BE2C (cell line): ENCODE measurements at places on chromosomes 4 and X.

DNA sequence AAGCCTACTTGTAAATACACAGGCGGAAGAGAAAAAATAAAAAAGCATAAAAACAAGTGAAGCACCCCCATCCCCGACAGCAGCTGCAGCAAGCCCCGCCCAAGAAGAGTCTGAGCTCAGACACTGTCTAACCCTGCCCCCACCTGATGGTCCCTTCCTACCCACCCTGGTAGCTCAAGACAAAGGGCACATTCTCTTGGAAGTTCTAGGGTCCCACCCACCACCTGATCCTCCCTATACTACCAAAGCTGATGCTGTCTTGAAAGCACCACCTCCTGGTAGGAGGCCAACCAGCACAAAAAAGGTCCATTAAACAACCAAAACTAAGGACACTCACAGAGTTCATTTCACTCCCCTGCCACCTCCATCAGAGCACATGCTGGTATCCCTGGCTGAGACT is 308.2 kb downstream of the KLHL13 start:
- DNase-seq, result no peak

DNA sequence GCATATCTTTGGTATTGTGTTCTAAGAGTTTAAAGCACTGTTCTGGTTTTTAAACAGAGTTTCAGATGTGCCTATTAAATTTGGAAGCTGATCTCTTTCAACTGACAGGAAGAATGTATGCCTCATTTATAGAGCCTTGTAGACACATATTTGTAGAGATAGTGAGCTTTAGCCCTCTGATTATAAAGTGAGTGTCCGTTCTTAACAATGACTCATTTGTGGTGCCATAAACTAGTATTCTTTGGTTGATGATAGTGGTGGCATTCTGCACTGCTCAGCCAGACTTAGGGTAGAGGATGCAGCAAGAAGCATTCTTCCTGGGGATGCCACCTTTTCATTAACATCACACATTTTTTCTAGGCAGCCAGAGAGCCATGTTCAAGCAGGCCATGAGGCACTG is 121.7 kb downstream of the TLL1 start:
- no peak for DNase-seq

GRCh38 chrX:115366535-115366934 is 77.0 kb downstream of the LUZP4 start:
- no peak for DNase-seq

GRCh38 chrX:4240541-4241194 is 527.2 kb upstream of the PRKX start:
- no peak for DNase-seq

- no peak for DNase-seq
Observed at GRCh38 chrX:19791562-19791961, 95.8 kb downstream of the SH3KBP1 start.

GRCh38 chr4:139469869-139470268 is 15.9 kb downstream of the RAB33B start:
- no peak for DNase-seq

GRCh38 chr4:177297785-177298391 is 11.8 kb upstream of the NEIL3 start:
- DNase-seq, result no peak

- peak; percentile 15 for DNase-seq
Observed at GRCh38 chr4:63578383-63578782, 830.9 kb downstream of the TECRL start.

GRCh38 chr4:15451866-15452765 is 17.6 kb upstream of the CC2D2A start:
- DNase-seq, result no peak

DNA sequence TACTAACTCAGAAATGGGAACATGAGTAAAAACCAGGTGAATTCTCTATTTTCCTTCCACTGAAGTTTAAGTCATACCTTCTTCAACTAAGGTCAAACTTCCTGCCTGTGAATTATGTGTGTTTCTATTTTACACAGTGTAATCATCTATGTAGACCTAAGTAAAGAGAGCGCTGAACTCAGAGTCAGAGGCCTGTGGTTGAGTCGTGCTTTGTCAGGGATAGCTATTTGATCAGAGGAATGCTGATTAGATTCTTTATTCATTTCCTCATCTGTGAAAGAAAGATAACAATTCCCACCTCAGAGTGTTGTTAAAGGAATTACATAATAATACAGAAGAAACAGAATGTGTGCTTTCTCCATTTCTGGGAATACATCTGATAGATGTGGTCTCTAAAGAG is 654.1 kb downstream of the STIM2 start:
- DNase-seq, result no peak

GRCh38 chrX:40773188-40773587 is 37.8 kb upstream of the MED14 start:
- no peak for DNase-seq

DNA sequence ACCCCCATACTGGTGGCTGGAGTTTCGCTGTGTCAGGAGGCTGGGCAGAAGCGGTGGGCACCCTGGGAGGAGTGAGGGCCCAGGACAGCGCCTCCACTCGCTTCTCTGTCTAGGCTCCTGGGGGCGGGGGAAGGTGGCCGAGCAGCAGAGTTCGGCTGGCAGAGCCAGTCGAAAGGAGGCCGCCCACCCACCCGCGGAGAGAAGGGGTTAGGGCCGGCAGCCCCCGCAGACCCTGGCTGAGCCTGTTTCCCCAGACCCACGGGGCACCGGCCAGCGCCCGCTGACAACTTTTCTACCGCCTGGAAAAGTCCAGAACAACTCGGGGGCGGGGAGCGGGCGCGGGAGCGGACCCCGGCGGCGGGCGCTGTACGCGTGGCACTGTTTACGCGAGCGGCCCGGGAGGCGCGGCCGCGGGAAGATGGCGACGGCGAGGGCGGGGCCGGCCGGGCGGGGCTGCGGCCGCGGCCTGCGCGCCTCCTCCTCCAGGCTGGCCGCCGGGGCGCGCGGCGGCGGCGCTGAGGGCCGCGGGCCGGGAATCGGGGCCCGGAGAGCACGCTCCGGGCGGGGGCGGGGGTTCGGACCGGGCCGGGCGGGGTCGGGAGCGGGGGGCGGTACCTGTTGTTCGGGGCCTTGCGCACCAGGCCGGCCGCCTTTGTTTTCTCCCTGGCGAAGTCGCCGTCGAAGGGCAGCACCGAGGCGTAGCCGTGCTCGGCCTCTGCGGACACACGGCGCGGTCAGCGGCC is 628 bp downstream of the MXD4 start:
- DNase-seq, result peak; percentile 74

GRCh38 chrX:71636438-71637252 is 18.3 kb upstream of the CXCR3 start:
- DNase-seq, result no peak

GRCh38 chrX:123190096-123190495 is 6.0 kb downstream of the GRIA3 start:
- DNase-seq, result no peak

GRCh38 chrX:116427978-116428377 is 8.4 kb upstream of the SLC6A14 start:
- no peak for DNase-seq

DNA sequence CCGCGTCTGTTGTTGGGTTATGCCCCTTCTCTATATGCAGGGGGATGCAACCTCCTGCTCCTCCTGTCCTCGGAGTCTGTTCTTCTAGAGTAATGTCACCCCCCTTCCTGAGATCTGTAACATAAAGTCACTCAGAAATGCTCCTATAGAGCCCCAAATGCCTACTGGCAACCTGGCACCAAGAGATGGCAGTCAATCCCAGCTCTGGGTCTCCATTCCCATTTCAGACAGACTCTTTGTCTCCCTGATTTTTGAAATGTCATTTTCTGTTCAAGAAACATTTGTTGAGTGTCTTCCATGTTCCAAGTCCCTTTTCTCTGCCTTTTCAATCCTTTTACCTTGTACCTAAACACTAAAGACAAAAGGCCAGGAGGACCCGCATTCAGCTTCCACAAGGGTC is 9.6 kb upstream of the PRDM8 start:
- DNase-seq, result no peak

GRCh38 chr4:116180157-116180601 is 905.2 kb downstream of the TRAM1L1 start:
- no peak for DNase-seq

DNA sequence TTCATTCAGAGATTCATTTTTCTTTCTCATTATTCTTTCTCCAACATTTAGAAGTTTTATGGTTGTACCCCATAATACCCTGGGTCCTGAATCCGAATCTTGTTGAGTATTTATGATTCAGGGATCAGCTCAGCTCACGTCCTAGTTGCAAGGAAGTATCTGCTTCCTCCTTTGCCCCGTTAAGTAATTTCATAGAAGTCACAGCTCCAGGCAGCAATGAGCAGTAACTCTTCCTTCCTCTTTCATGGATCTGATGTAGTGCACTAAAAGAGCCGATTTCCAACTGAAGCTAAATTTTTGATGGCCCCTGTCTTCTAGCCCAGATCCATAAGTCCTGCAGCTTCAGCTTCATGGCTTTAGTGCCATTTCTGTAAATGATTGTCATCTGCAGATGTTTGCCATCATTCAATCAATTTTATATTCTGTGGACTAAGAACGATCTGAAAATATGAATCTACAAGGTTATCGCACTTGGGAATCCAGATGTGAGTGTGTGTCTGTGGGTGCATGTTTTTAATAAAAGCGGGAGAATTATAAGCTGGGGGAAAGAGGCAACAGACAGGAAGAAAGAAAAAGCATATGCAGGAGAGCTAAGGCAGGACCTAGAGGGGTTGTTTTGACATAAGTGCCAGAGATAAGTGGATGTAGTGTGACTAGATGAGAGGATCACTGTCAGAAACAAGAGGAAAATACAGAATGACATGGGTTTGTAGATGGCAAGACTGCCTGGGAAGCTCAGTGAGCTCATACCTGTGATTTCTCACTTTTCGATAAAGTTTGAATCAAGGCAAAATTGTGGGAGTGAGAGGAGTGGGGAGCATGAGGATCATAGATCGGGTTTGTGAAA is 17.5 kb downstream of the VEGFD start:
- DNase-seq, result no peak

DNA sequence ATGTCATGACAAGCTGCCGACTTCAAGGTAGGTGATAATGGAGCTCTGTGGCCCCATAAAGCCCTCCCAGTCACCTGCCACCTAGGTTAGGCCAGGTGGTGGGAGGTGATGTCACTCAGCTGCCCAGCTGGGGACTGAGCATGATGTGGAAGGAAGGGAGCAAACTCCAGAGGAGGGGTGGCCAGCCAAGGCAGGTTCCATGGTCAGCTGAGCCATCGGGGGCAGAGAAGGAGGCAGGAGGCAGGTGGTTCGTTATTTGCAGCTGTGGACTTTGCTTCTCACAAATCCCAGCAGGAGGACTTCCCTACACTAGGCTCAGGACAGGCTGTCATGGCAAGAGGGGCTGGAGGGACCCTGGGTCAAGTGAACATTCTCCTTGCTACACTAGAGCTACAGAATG is 2.1 kb downstream of the CCDC120 start:
- DNase-seq, result no peak

GRCh38 chr4:8709729-8710360 is 117.3 kb downstream of the CPZ start:
- DNase-seq, result no peak

DNA sequence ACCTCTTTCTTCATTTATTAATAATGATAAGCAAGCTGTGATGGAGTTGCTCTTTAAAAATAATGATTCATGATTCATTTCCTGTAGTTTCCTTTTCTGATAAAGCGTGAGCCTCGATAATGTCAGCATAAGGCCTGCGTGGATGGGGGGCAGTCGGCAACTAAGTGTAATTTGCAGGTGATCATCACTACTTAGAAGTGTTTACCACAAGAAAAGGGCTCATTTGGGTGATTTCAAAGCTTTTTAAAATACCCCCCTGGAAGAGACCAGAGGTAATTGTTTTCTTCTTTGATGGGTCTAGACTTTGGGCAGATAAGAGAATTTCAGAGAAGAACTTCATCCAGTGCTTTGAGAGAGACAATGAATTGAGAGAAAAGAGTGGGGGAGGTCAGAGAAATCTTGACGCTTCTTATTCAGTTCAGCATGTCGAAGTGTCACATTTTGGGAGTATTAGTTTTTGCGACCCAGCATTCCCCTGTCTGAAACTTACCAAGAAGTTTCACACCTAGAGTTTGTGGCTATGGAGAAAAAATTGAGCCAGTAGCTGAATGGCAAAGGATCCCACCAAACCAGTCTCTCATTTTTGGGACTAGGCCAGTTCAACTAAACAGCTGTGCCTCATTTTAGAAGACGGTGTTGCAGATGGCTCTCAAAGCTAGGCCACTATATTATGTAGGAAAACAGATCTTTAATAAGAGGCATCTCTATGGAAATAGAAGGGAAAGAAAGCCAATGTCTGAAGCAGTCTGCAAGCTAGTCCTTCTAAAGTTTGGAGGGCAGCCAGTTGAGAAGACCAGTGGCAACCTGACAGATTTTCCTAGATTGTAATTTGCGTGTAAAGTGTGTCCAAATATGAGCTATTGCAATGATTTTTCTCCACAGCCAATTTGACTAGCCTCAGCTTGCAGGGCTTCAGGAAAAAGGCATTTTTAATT is 171.0 kb upstream of the PPP1R2C start:
- DNase-seq, result no peak

DNA sequence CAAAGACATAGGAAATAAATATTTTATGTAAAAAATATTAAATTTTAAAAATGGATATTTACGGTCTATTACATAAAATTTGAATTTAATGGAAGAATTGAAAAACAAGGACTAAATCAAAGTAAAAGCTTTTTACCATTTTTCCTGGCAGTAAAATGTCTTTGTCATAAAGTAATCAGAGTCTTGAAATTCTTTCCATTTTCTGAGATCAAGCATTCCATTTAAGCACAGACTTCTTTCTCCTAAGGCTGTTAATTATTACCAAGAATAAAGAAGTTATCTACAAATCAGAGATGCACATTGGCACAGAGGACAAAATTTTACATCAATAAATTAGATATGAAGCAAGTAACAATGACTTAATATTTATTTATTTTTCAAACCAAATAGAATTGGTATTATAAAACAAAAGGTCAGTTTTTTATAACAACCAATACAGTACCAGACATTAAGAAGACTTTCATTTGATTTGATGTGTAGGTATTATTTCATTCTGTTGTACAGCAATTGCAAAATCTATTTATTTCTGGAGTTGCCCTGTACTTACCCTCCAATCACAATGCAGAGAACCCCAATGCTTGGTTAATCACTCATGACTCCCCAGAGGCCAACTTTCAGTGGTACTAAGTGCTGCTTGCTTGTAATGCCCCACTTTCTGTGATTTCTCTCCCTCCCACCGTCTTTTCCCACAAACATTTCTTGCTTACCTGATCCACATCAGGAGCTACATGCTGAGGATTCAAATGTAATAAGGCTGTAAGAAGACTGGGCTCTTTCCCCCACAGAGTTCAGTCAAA is 254.6 kb downstream of the GASK1B start:
- DNase-seq, result no peak

DNA sequence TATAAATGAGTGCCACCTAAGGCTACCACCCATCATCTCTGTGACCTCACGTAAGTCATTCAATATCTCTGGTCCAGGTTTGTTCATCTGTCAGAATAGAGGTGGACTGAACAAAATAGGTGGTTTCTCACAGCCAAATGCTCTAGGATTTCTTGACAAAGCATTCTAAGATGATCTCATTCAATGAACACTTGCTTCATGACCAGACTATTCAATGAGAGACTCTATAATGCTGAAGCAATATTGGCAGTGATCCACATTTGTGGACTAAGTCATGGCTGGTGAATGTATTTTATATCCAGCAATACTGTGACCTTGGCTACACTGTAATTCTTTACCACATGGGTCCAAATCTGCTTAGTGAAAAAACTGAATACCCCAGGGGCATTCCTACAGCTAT is 37.9 kb downstream of the LDB2 start:
- no peak for DNase-seq

- DNase-seq, result no peak
Observed at GRCh38 chrX:16028576-16028975, 94.8 kb upstream of the GRPR start.
